ENCODE measurements at places on chromosomes 2 and 18.

- no peak for DNase-seq
These were observed 96.6 kb downstream of the TMEM17 start for GRCh38 chr2:62409442-62409841.

DNA sequence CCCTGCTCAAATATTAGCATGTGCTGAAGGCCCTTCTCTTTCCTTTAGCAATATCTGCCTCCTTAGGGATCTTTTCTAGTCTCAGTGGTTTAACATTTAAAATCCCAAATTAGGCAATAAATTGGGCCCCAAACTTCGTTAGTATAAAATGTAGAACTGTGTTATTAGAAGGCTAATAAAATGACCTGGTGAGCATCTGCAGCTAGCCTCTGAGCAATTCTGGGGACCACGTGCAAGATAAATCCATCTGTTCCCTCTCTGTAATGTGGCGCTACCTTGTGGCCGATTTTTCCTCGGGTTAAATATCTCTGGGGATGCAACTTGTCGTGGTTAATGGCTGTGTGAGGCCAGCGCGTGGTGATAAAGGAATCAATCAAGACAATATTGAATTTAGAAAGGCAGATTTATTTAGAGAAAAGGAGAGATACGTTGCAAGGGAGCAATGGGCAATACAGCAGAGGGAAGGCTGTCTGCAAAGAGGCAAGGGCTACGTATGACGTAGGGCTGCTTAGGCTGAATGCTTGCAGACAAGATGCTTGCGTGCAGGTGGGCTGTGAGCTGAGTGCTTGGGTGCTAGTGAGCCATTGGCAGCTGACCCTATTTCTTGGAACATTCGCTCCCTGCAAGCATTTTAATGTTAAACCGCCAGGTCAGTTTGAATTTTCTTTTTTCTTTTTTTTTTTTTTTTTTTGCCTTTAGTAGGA, 18.5 kb upstream of the IL36G start:
- DNase-seq, result no peak

DNA sequence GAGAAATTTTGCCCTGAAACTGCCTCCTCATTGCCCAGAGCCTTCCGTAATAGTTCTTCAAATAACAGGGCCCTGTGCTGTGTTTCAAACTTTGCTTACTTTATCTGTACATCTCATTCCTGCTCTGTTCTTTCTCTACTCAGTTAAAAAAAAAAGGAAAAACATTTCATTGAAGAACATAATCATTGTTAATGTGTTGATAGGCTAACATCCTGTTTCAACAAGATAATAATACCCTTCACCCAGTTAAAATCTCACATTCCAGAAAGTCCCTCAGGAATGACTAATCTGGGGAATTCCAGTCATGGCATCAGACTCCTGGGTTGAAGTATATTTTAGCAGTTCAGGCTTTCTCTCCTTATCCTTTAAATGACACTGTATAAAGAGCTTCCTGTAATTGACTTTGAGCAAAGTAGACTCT, 45.6 kb upstream of the ITGAV start:
- no peak for DNase-seq

DNA sequence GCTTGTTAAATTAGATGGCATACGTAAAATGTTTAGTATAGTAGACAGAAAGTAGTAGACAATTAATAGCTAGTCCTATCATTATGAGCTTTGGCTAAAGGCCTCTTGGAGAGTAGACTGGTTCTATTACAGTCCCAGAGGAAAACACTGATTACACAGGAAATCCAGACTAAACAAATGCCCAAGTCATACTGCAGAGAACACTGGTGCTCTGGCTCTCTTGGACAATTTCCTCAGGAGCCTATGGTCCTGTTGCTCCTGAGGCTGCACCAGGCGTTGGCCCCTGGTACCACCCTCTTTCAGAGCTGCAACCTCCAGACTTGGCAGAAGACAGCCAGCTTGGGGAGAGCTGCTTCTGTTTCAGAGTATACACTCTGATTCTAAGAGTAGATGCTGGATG, 41.8 kb downstream of the STAT1 start:
- no peak for DNase-seq

DNA sequence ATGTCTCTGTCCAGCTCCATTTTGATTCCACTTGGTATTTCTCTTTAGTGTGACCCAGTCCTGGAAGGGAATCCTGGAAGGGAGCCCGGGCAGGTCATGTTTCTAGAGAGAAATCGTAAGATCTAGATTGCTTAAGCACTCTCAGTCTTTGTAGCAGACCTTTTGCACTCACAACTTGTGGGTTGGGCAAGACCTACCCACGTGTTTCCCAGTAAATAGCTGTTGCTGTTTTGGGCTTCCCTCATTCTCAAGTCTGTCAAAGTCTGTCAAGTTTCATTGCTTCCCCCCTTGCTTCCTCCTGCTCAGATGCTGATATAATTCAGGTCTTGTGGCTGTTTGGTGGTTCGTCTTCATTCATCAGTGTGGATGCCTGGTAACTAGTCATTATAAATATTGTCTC, 17.4 kb upstream of the NEMP2 start:
- DNase-seq, result no peak

GRCh38 chr2:229815342-229815741, 101.0 kb upstream of the DNER start:
- DNase-seq, result no peak

- DNase-seq, result peak; percentile 22
These were observed 82.9 kb upstream of the RNF152 start for GRCh38 chr18:61975526-61976326.

Data from stimulated activated CD4-positive, alpha-beta T cell treated with anti-CD3 and anti-CD28 coated beads, TNF-alpha, amount 100 ng/mL, for 24 hours (primary cell).